Astrocyte of the hippocampus (primary cell): ENCODE measurements at places on chromosomes 4 and X.

GRCh38 chr4:73762409-73762808 is 22.0 kb downstream of the CXCL8 start:
- DNase-seq = no peak

GRCh38 chr4:9898596-9899305 is 117.3 kb downstream of the DRD5 start:
- DNase-seq = peak; percentile 20

DNA sequence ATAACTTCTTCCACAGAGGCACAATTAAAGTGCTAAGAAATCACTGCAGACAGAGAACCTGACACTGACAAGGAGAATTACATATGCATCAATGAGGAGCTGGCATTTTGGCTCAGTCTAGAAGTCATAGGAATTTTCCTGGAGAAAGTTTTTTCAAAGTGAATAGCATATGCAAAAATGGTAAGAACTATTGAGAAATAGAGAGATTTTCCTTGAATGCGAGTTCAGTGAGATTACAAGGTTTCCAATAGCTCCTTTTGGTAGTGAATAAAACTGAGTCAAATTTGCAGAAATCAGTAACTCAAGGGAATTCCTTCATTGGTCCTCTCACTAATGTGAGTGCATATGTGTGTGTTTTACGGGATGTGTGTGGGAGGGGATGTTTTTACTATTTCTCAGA is 557.5 kb downstream of the PPARGC1A start:
- peak; percentile 73 for DNase-seq

DNA sequence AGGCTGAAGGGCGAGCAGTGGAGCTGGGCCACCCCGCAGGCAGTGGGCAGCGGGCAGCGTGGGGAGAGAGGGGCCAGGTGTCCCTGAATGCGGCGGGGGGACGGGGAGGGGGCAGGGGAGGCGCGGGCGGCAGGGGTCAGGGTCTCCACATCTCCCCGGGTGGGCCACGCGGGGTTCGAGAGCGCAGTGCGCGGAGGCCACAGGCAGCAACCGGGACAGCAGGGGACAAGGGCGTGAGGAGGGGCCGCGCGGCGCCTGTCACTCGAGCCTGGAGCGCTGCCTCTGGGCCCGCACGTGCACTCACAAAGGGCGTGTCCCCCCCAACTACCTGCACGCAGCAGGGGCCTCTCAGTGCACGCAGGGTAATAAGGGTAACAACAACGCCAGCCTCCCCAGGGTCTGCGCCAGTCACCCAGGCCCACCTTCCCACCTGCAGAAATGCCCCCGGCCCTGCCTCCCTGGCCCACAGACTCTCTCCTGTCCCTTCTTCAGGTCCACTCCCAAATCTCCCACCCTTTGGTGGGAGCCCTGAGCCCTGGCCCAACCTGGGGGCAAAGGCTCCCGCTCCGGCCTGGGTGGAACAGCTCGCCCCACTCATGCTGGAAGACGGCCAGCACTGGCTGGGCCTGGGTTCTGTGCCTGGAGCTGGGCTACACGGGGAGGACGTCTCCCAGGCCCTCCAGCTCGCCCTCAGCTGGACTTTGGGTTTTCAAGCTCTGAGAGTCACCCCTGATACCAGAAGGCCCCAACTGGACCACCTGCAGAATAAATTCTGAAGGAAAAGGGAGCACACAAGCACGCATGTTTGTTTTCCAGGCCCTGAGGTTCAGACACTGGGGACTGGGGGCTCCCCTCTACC is 53.2 kb downstream of the ZFYVE28 start:
- DNase-seq = no peak

DNA sequence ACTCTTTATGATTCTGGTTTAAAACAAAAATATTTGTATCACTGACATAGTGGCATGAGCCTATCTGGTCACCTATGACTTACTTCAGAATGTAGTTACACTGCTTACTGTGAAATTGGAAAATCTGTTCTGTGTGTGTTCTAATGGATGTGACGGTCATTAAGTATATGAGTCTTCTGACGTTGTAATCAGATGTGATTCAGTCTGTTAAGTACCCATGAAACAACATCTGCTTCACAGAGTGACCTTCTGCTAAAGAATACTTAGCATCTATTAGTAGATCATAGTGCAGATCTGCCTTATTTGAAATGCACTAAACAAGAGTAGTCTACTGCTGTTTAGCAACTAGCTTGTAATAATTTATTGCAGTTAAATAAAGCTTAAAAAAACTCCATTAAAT is 317.1 kb downstream of the DCTD start:
- no peak for DNase-seq

DNA sequence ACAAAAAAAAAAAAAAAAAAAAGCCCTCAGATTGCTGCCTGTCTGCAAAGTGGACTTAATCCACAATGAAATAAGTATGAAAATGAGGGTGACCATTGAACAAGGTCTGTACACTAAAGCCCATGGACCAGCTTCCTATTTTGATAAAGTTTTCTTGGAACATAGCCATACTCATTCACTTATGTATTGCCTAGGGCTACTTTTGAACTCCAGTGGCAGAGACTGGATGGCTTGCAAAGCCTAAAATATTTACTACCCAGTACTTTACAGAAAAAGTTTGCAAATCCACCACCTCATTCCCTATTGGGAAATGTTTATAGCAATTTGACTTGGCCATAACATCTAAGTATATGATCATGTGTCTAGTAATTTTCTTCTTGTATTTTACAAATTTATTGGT is 481.7 kb downstream of the NAF1 start:
- DNase-seq = no peak

DNA sequence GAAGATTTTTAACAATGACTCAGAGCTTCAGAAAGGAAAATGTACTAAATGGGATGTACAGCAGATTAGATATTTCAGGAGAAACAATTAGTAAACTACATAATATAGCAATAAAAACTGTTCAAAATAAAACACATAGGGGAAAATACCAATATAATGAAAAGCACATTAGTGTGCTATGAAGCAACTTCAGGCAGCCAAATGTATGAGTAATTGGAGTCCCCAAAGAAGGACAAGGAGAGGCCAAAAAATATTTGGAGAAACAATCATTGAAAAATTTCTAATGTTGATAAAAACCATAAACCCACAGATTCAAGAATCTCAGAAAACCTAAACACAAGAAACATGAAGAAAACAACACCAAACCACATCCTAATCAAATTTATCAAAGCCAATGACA is 129.3 kb upstream of the CHRDL1 start:
- DNase-seq = no peak

DNA sequence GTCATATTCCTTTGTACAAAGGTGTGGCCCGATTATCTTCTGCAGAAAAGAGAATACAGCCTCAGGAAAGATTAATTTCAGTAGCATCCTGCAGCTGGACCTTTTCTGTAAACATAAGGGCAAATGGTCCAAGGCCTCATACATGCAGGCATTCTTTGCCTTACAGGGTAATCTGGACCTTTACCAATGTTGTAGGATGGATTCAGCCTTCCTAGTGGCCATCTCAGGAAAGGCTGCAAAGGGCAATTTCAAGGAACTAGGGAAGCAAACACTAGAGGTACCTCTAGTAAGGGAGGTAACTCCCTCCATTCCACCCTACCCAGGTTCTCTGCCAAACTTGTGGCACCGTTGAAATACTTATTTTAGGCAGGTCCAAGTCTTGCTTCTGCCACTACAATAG is 43.0 kb downstream of the UGT2B28 start:
- DNase-seq = no peak

GRCh38 chrX:130296743-130297142 is 28.0 kb upstream of the ZNF280C start:
- no peak for DNase-seq

GRCh38 chr4:84574069-84574720 is 8.7 kb upstream of the CDS1 start:
- no peak for DNase-seq

DNA sequence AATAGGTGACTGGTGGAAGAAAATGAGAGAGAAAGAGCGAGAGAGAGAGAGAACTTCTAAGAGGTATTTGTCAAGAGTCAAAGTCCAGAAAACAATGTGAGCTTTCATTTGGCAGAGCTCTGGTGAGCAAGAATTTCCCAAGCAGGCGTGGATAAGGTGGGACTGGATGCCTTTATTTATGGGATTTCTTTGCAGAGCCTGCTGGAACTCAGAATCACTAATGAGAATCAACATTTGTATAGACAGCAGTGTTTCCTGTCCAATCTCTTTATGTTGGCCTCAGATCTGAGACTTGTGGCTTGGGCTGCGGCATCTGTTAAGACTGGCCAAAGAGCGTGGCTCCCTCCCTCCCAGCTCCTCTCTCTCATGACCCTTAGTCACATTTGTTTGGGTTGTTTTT is 67.9 kb upstream of the TBL1X start:
- peak; percentile 88 for DNase-seq

- DNase-seq = no peak
These were observed 35.6 kb downstream of the LIMCH1 start for GRCh38 chr4:41573502-41574001.

DNA sequence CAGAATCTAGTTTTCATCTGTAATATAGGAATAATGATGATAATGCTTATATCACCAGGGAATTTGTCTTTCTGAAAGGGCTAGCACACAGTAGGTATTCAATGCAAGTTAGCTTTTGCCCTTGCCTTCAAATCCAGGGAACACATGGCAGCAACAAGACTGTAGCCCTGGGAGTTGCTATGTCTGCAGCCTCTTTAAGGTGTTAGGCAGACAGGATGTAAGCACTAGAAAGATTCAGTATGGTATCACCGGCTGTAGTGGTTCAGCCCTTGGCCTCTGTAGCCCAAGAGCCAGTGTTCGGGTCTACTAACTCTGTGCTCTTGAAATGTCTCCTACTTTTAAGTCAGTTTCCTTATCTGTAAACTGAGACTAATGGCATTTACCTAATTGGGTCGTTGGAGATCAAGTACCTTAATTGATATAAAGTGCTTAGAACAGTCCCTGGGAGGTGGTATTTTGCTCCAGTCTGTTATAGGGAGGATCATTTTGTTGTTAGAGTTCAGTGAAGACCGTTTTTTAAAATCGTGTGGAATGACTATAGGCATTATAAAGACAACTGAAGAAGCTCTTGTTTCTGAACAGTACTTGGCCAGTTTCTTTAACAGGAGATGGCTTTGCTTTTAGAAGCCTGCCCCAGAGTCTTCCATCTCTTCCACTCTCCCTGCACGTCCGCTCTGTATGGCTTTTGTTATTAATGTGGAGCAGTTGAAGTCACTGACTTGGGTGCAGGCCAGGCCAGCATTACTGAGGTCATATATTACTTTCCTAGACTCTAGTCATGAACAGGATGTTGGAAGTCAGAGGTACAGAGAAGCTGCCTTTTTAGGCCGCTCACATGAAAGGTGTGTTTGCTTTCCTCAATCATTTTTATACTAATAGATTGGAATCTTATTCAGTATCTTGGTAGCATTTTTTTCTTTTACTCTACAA is 44.8 kb downstream of the GAB1 start:
- DNase-seq = peak; percentile 92

DNA sequence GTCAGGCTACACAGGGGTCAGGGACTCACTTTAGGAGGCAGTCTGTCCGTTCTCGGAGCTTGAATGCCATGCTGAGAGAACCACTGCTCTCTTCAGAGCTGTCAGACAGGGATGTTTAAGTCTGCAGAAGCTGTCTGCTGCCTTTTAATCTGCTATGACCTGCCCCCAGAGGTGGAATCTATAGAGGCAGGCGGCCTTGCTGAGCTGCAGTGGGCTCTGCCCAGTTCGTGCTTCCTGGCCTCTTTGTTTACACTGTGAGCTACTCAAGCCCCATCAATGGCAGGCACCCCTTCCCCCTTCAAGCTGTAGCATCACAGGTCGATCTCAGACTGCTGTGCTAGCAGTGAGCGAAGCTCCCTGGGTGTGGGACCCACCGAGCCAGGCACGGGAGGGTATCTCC is 31.5 kb upstream of the UNC5C start:
- DNase-seq = no peak
